Hepatocyte (in vitro differentiated cells): ENCODE measurements at places on chromosomes 3 and 15. TPM values are rescaled to one million over a fixed set of nuclear protein-coding genes. Genes with fewer than 3 reads are reported as not detected.

DNA sequence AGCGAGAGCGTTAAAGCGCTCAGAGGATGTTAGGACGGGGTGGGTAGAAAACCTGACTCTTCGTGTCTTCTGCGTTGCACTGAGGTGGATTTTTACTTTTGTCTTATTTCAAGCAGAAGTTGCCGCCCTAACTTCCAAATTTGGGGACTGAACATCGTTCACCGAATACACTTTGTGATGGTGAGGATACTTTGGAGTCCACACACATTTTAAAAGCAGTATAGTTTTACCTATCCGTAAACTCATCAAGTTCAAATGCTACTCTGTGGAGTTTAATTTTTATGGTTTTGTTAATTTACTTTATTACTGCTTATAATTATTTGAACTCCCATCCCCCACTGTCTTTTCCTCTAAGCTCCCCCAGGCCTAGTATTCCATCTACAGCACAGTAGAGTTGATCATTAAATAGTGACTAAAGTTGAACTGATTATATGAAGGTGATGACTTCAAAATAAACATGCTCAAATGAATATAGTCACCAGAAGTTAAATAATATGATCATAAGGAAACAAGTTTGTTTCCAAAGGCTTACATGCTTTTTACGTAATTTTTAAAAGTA lies 617 bp upstream of the EOGT start:
- DNase-seq, result no peak
- H3K27ac ChIP-seq, result peak overlapping the region; percentile 98
- peaks cover 12% of the 10 kb centered on the region for H3K4me1 ChIP-seq

MTHFS gene
- total RNA-seq, result 89.4 and 99.9 TPM in 2 replicates

GATA2 gene
- 0.88 and 2.6 TPM in 2 replicates for total RNA-seq

SLC28A1 gene
- 2.7 and 3.0 TPM in 2 replicates for total RNA-seq

DNA sequence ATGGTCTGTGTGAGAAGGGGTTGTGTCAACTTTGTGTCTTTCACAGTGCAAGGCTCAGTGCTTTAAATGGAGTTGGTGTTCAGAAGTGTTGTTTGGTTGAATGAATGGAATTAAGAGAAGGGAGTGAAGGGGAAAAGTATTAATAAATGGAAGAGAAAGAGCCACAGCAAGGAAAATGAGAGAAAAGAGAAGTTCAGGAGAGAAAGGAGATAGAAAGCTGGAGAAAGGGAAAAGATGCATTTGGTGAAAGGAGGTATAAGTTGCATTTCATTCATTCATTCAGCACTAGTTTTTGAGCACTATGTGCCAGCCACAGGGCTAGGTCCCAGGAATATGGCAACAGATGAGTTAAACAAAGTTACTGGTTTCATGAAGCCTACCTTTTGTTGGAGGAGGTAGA lies 34.3 kb upstream of the PPP4R2 start:
- no peak overlapping the region for H3K4me3 ChIP-seq
- H3K27me3 ChIP-seq, result no peaks in the 10 kb centered on the region
- H3K36me3 ChIP-seq, result no peaks in the 10 kb centered on the region
- H3K4me1 ChIP-seq, result peaks cover 21% of the 10 kb centered on the region
- H3K27ac ChIP-seq, result peak overlapping the region; percentile 81

DNA sequence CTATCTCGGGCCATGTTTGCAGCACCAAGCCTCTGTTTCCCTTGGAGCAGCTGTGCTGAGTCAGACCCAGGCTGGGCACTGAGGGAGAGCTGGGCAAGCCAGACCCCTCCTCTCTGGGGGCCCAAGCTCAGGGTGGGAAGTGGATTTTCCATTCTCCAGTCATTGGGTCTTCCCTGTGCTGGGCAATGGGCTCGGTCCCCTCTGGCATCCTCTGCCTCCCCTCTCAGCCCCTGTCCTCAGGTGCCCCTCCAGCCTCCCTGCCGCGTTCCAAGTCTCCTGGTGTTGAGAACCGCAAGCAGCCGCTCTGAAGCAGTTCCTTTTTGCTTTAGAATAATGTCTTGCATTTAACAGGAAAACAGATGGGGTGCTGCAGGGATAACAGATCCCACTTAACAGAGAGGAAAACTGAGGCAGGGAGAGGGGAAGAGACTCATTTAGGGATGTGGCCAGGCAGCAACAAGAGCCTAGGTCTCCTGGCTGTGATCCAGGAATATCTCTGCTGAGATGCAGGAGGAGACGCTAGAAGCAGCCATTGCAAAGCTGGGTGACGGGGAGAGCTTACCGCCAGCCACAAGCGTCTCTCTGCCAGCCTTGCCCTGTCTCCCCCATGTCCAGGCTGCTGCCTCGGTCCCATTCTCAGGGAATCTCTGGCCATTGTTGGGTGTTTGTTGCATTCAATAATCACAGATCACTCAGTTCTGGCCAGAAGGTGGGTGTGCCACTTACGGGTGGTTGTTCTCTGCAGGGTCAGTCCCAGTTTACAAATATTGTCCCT lies 1.2 kb downstream of the RHO start:
- H3K36me3 ChIP-seq, result no peaks in the 10 kb centered on the region
- DNase-seq, result no peak
- H3K27me3 ChIP-seq, result no peaks in the 10 kb centered on the region
- no peak overlapping the region for H3K4me3 ChIP-seq
- H3K4me1 ChIP-seq, result peaks cover 17% of the 10 kb centered on the region
